ENCODE measurements at places on chromosomes 13 and 19.

DNA sequence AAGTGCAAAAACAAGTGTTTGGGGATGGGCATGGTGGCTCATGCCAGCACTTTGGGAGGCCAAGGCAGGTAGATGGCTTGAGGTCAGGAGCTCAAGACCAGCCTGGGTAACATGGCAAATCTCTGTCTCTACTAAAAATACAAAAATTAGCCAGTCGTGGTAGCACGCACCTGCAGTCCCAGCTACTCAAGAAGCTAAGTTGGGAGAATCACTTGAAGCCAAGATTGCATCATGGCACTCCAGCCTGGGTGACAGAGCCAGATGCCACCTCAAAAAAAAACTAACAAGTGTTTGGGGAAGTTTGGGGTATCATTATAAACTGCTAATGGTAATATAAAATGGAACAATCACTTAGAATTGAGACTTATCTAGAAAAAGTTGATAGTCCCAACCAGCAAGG is 24.6 kb downstream of the XPO4 start:
- no peak for DNase-seq

DNA sequence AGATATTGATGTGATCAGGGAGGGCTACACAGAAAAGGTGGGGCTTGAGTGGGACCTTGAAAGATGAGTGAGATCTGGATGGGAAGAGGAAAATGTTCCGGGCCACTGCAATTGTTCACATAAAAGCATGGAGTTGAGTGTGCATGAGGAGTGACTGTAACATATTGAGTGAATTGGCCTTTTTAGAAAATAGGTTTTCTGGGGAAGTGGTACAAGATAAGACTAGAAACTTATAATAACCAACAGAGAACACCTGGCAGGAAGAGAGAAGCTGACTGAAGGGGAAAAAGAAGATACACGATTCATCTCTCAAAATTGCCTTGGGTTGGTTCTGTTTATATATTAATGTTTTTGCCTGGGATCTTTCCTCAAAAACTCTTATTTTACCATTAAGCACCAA is 32.2 kb downstream of the SLC10A2 start:
- DNase-seq, result no peak

GRCh38 chr19:46728693-46729339 is 11.9 kb upstream of the PRKD2 start:
- DNase-seq, result peak; percentile 39

DNA sequence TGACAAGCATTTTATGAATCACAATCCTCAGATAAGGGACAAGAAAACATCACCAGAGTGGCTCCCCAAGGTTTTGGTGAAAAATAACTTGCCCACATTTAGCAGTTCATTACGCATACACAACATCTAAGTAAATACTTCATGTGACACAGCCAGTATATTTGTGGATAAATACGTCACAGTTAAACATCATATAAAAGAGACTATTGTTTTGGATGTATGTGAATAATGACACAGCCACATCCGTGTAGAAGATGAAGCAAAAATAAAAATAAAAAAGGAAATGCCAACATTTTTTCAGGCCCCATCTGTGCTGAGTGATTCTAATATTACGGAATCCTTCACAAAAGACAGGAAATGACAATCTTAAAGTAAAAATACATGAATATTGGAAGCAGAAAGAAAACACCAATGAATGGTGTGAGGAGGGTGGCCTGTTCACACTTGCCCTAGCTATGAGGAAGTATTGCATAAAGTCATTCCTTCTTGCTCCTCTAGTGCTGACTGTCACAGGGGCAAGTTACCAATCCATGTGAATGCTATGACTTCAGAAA is 457.1 kb downstream of the KLF12 start:
- no peak for DNase-seq

- no peak for DNase-seq
Observed at GRCh38 chr19:31344403-31344802, 4.8 kb downstream of the TSHZ3 start.

- DNase-seq, result no peak
Observed at GRCh38 chr19:719636-720344, 11.1 kb downstream of the PALM start.

DNA sequence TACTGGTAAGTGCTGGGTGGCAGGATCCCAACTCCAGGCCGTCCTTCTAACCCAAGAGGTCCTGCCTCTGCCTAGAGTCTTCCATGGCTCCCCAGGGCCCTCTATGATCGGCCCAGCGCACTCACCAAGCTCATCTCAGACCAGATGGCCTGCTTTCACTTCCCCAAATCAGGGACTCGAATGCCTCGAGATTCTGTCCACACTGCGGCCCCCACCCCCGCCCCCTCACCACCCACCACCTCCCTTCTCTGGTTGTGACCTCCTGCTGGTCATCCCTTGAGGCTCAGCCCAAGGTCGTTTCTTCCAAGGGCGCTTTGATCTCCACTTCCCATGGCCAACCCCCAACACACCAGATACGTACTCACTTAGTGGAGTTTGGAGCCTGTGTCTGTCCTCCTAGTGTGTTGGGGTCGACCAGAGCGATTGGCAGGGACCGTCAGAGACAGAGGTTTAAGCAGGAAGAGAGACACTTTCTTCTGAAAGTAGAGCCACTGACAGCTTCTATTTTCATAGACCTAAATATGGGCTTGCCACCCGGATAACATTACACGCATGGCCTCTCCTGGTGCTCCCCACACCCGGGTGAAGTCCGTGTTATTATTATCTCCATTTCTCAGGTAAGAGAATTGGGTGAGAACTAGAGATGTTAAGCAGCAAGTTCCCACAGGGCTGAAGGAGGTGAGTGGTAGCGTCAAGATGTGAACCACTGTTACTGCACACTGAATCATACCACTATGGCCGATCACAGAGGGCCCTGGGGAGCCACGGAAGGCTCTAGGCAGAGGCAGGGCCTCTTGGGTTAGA is at the start of gene FCER2:
Gene FCER2, minus strand, starts transcription at position 478 of the 804 bp plus-strand sequence. CDS start 2,371 bp downstream, outside the sequence.
- DNase-seq, result no peak

- DNase-seq, result no peak
Observed at GRCh38 chr13:30652746-30653386, 35.1 kb downstream of the USPL1 start.

DNA sequence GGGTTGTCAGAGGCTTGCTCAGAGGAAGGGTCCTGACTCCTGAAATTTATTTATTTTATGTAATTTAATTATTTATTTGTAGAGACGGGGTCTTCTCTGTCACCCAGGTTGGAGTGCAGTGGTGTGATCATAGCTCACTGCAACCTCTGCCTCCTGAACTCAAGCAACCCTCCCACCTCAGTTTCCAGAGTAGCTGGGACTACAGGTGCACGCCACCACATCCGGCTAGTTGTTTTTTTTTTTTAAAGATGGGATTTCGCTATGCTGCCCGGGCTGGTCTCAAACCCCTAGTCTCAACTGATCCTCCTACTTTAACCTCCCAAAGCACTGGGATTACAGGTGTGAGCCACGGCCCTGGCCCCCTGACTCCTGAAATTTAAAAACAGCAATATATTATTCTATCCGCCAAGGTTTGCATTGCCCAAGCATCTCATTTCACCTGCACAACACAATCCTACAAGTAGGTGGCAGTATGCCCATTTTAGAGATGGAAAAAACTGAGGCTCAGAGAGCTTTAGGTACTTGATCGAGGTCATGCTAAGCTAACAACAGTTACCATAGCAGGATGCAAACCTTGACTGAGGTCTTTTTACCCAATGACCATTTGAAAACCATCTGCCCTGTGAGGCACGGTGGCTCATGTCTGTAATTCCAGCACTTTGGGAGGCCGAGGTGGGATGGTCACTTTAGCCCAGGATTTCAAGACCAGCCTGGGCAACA is 18.1 kb downstream of the ARHGEF18 start:
- DNase-seq, result peak; percentile 15

GRCh38 chr13:81686877-81687276 is 1346.0 kb upstream of the SPRY2 start:
- no peak for DNase-seq

DNA sequence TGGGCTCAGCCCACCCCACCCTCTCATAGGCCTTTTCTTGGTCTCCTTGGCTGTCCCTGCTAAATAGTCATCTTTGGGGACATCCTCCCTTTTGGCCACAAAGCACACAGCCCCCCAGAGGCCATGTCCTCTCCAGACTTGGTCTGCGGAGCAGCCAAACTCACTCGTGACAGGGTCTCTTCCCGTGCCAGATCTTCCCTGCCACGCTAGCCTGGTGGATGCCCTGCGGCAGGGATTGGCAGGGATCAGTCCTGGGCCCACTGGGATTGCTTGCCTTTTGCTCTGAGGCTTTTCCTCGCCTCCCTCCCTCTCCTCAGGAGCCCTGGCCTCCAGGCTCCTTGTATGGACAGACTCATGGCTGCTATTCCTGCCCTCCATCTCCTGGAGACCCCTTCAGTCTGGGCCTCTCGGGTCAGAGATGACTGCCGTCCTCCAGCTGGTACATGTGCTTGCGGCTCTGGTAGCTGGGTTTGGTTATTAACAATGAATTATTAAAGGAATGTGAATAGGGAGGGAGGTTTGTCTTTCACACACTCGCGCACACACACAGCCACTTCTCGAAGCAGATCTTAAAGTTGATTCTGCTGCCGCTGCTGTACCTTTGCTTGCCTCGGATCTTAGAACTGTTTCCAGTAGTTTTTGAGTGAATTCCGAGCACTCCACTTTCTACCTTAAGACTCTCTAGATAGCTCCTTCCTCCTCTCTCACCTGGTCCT is 45.1 kb downstream of the NFIX start:
- DNase-seq, result no peak
